Inflammatory macrophage (primary cell): ENCODE measurements at places on chromosomes 12 and 14.

DNA sequence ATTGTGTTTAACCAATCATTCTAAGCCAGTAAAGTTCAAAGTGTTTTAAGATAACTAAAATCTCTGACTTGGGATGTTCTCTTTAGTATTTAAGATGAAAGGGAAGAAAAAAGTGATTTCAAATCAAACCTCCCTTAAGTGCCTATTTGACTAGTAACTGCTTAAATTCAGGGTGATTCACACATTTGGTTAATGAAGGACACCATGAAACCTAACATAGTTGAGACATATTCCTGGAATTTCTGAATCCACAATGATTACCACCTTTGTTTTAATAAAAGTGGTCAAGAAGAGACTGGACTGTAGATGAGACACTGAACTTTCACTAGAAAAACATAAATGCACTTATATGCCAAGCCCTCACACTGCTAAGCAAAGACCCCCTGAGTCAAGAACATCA lies 138.7 kb downstream of the MED13L start:
- no peak for DNase-seq

DNA sequence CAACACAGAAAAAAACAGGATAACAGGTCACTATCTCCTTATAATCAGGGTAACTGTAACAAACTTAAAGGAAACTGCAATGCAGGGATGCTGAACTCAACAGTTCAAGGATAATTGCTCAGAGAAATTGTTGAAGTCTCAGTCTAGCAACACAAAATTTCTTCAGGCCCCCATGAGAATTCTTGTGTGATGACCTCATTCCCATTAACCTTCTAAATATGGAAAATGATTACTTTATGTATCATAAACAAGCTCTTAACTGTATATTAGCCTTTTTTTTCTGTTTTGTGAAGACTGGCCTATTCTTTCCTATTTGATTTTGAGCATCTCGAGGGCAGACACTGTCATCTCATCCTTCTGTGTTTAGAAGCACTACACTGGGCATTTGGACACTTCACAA lies 47.1 kb downstream of the IGF1 start:
- DNase-seq: no peak

DNA sequence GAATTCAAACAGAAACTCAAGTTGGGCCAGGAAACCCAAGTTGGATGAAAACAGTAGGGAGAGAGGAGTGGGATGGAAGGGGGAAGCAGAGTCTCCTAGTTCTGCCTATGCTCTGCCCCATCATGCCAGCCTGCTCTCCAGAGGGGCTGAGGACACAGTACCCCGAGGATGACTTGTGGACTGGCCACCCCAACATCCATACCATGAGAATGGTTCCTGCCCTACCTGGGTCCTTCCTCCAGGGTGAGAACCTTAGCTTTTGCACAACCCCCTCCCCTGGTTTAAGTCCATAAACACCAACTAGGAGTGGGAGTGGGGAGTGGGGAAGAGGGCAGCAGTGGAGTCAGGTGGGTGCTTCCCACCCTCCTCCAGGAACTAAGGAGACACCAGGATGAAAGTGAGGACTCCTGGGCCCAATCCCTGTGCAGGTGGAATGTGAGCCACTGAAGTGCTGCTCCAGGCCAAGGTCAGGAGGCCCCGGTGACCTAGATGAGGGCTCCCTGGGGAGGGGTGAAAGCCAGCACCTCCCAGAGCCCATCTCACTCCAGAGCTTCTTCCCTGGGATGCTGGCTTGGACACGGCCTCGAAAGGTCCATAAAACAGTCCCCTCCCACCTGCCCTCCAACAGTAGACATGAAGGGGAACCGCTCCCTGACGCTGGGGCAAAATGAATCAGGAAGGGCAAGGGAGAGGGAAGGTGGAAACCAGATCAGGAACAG lies 6.6 kb downstream of the ZNF385A start:
- DNase-seq: no peak

DNA sequence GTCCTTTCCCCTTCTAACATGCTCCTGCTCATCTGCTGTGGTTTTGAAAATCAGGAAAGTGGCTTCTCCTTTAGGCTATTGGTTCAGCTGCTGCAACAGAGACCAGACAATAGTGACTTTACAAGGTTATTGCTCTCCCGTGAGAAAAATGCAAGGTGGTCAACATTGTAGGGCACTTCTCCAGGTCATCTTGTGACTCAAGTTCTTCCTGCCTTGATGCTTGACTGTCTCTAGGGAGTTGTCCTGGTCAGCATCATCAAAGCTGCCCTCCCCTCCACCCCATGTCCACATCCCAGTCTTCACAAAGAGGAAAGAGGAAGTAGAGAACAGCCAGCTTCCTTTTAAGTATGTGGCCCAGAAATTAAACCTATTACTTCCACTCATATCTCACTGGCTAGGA lies 3.9 kb upstream of the TMEM63C start:
- peak; percentile 40 for DNase-seq

GRCh38 chr12:101115326-101115725 lies 94.7 kb downstream of the SLC5A8 start:
- DNase-seq: no peak

DNA sequence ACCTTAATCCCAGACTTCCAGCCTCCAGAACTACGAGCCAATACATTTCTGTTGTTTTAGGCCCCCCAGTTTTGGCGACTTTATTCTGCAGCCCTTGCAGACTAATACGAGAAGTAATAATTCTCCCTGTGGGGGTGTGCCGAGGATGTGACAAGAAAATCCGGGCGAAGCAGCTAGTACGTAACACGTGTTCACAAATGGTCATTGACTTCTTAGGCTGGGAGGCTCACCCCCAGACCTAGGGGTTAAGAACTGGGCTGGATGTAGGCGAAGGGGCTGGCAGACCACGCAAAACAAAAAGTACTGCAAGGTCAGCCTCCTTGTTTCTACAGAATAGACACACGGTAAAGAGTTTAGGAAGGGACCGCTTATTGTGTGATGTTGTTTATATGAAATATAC lies 69.8 kb upstream of the ESRRB start:
- DNase-seq: no peak

DNA sequence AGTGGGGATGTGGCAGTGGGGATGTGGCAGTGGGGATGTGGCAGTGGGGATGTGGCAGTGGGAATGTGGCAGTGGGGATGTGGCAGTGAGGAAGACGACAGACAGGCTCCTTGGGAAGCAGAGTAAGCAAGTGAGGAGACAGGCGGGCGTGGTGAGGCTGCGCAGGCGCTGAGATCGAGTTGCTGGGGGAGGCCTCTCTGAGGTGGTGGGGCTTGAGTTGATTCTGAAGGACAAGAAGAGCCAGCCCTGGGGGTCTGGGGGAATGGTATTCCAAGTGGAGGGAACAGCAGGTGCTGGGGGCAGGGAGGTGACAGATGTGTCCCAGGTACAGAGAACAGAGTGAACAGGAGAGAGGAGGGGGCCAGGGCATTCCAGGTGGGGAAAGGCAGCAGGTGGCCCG lies 33.8 kb upstream of the TSPAN9 start:
- no peak for DNase-seq

DNA sequence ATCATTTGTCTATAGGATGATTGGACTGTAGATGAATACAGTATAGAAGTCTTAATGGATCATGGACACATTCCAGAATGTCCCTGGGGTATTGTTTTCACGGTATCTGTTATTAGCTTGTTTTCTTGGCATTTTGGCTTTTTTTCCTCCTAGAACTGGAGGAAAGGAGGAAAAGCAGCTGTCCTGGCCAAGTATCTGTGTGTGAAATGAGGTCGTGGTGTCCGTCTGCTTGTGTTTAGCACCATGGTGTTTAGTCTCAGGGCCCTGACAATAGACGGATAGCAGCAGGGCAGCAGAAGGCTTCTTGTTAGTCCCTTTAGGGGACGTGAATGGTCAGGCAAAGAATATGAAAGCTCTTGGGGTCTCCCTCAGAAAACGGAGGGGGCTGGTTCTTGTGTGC lies 21.2 kb downstream of the FGF6 start:
- no peak for DNase-seq

GRCh38 chr14:85597701-85598100 lies 67.8 kb downstream of the FLRT2 start:
- DNase-seq: no peak

- DNase-seq: no peak
Measured at GRCh38 chr12:112938751-112939150, 477 bp downstream of the OAS3 start.

DNA sequence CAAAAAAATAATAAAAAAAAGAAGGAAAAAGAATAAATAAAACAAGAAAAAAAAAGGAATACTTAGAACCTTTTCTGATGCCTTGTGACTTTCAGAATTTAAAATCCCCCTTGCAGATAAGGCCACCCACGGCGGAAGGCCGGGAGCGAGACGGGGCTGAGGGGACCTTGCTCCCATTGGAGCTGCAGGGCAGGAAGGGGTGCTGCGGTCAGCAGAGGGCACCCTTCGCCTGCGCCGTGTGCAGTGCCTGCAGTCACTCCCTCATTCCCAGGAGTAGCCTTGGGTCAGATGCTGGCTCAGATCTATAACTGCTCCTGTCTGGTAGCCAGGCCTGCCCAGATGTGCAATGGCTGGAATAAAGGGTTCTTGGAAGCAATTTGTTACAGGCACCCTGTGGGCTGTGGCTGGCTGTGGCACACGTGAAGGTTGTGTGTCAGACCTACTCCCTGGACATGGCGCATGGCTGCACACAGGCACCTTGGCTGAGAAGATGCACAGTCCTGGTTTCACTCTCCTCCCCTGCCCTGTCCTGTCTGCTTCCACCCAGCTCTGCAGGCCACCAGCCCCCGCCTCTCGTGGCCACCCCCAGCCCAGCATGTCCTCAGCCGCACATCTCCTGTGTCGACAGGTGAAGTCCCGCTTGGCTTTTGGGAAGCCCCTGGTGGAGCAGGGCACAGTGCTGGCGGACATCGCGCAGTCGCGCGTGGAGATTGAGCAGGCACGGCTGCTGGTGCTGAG lies 13.4 kb upstream of the ALDH2 start:
- DNase-seq: peak; percentile 58

- DNase-seq: no peak
Measured at GRCh38 chr14:100982762-100983161, 79.2 kb upstream of the RTL1 start.

DNA sequence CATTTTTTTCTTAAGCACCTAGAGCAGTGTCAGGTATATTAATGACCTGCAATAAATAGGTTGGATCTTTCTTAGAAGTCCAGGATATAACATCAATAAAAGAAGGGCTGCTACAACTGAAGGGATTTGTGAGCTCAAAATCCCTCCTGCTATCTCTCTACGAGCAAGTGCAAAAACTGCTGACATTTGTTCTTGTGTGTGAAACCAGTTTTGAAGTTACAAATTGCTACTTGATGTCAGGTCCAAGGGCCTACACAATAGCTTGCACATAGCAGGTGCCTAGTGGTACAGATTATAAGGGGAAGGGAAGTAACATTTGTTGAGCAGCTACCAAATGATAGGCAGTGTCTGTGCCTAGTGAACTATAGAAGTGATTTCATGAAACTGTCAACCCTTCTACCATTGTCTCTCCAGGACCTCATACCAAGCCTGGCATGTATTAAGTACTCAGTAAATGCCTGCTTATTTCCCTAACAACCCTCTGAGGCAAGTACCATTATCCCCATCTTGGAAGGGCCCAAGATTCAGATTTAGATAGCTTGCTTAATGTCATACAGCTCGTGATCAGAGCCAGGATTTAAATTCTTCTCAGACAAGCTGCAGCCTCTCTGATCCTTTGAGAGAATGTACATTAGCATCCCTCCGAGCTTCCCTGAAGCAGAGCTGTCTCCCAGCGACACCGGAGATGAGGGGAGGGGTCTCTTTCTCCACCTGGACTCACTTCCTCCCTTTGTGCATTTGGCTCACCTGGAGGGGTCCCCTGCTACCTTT lies 300.3 kb downstream of the ZFP36L1 start:
- DNase-seq: no peak

GRCh38 chr12:66107451-66107915 lies 23.1 kb downstream of the LLPH start:
- peak; percentile 90 for DNase-seq

DNA sequence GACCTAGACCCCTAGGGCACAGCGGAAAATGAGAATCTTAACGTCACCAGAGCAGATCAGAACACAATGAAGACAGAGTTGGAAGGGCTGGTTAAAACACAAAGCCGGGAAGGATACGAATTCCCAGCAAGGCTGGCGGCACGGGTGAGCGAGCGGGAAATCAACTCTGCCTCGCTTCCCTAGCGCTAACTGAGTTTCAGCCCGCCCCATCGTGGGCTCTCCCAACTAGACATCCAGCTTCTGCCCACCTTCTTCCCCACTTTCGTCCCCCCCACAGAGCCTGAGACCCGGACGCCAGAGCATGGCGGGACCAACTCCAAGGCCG lies 377 bp downstream of the CCNT1 start:
- DNase-seq: no peak

GRCh38 chr12:4526923-4527546 lies 11.7 kb upstream of the RAD51AP1 start:
- DNase-seq: no peak

- DNase-seq: no peak
Measured at GRCh38 chr12:122081083-122081696, 2.6 kb downstream of the MLXIP start.

DNA sequence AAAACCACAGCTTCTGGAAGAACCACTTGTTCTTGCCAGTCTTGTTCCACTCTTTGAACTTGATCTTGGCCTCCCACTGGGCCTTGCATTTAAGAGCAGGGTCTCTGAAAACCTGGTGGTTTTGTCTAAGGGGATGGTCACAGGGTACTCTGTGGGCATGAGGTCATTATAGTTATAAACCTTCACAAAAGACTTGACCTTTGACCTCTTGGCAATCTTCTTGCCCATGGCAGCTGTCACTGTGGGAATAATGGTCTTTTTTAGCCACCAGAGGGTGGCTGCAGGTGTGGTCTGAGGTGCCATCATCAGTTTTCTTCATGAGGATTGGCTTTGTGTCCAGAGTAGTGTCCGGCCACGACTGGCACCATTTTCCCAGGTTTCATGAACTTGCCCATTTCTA lies 9.1 kb downstream of the ATP6V0A2 start:
- no peak for DNase-seq

DNA sequence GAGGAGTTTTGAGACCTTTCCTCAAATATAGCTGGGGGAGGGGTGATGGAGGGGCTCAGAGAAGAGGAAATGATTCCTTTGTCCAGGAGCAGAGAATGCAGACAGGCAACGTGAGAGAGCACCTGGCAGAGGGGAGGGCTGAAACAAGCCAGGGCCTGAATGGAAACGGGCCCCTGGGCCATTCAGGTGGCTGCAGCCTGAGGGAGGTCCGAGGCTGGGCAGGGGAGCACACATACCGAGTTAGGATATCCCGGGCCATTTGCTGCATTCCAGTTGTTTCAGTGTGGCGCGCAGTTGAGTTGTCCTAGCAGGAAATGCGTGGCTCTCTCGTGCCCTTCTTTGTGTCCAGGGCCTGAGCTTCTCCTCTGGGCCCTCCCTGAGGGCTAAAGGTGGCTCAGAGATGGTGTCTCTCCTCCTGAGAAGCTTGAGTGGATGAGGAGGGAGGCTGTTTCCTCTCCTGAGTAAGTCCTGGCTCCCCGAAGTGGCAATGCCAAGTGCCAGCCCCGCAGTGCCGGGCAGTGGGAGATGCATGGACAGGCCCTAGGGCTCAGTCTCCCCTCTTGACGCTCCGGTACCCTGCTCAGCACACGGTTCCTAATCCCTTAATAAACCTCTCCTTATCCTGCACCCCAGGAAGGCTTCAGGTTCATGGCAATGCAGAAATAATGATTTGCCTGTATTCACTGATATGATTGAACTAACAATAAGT lies 85.5 kb upstream of the VRK1 start:
- no peak for DNase-seq
